Fibroblast of skin of left quadriceps (primary cell): ENCODE measurements at places on chromosomes 16 and 17.

GRCh38 chr17:15744074-15744676 lies 12.1 kb downstream of the TBC1D26 start:
- no peak for DNase-seq

- no peak for DNase-seq
These were observed 35.2 kb downstream of the PLXDC1 start for GRCh38 chr17:39116224-39116623.

DNA sequence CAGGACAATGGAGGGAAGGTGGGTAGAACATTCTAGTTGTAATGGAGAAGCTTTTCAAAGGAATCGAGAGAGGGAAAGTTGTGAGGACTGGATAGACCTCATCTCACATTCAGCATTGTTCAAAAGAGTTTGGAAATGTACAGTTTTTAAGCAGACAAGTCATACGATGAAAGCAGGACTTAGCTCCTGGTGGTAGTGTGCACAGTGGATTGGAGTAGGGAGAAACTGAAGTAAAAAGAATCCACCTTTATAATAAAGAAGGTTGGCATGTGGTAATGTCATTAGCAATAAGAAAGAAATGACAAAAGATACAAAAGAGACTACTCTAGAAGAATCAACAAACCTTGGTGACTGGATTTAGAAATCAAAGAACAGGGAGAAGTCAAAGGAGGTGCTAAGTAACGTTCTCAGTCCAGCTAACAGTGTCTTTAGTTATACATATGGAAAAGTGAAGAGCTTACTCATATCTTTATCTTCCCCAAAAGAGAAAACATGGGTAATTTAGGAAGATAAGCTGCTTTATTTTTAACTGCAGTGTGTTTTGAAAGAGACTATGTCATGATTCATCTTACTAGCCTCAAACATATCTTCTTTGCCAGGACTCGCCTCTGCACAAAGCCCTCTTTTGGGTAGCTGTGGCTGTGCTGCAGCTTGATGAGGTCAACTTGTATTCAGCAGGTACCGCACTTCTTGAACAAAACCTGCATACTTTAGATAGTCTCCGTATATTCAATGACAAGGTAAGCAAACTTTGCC lies 18.7 kb upstream of the EVI2A start:
- peak; percentile 42 for DNase-seq

DNA sequence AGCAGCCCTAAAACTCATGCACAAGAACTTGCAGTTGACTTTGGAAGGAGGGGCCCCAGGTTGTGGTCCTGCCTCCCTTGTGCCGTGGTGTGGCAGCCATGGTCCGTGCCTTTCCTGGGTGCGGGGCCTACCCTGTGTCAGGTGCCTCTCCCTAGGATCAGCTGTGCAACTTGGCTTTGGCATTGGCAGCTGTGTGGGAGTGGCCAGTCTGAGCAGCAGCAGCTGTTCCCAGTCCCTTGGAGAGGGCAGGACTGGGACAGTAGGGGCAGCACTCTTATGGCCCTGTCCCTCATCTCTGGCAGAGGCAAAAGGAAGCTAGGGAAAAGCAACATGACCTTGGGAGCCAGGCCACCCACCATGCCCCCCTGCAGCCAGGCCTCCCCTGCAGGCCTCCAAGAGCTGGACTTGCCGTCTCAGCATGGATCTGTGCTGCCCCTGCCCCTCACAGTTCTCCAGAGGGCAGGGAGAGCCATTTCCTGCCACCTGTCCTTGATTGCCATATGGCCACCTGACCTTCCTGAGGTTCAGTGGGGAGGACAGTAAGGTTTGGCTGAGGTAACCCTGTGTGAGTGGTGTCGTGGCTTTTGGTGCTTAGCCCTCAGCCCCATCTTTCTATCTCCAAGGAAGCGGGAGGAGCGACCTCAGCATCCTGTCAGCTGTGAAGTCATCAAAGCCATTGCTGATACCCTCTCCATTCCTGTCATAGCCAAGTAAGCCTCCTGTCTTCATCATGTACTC lies 15.5 kb upstream of the NFATC3 start:
- no peak for DNase-seq

GRCh38 chr16:10609402-10609774 lies 29.0 kb upstream of the EMP2 start:
- DNase-seq = peak; percentile 67

DNA sequence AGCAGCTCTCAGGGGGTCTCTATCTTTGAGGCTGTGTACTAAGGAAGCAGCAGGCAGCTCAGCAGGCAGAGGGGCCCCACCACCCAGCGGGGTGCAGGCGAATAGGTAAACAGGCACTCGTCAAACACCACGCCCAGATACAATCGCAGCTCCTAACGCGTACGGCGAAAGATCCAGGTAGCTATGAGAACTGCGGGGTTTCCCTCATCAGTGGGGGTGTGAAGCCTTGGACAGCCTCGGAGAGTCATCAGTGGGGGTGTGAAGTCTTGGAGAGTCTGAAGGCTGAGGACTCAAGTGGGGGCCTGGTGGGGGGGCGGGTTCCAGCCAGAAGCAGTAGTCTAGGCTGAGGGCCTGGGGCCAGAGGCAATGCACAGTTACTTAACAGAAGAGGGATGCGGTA lies 69.0 kb downstream of the RTN4RL1 start:
- no peak for DNase-seq

DNA sequence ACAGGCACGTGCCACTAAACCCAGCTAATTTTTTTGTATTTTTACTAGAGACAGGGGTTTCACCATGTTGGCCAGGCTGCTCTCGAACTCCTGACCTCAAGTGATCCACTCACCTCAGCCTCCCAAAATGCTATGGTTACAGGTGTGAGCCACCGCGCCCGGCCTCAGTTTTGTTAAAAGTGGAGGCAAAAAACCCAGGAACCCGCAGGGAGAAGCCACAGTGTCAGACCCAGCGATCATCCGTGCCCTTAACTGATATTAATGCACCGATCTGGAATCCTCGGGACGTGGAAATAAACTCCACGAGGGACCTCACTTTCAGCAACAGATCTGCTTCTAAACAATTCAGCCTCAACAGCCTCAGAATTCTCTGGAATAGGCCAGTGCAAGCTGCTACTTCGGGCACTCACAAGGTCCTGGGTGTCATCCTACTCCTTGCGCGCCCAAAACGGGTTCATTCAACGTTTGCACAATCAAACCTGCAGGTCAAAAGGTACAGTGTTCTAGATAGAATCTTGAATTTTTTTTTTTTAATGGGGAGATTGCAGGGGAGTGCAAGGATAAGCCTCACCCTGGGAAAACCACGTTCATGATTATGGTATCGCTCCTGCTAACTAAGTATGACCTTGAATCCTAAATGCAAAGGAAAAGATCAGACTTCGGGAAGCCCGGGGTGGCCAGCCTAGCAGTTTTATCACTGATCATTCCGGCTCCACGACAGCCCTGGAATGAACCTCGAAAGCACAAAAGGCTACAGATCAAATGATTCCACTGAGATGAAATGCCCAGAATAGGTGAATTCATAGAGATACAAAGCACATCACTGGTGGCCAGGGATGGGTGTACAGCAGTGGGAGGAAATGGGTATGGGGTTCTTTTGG lies 22.4 kb downstream of the LITAF start:
- no peak for DNase-seq

GRCh38 chr16:2186505-2186904 lies 9.9 kb downstream of the CASKIN1 start:
- DNase-seq = no peak

- no peak for DNase-seq
These were observed 172.3 kb downstream of the C16orf78 start for GRCh38 chr16:49545741-49546448.

- DNase-seq = peak; percentile 75
These were observed 1.4 kb downstream of the TFAP4 start for GRCh38 chr16:4271176-4272113.

GRCh38 chr17:62749926-62750325 lies 58.2 kb downstream of the MARCHF10 start:
- no peak for DNase-seq

GRCh38 chr17:62868008-62868407 lies 59.9 kb upstream of the MARCHF10 start:
- no peak for DNase-seq

- DNase-seq = no peak
These were observed 184.8 kb upstream of the GSE1 start for GRCh38 chr16:85428168-85428898.

GRCh38 chr16:51394421-51394820 lies 243.4 kb upstream of the SALL1 start:
- DNase-seq = no peak

GRCh38 chr17:45276031-45276430 lies 14.1 kb upstream of the SPATA32 start:
- no peak for DNase-seq
